ENCODE measurements at places on chromosomes 5 and 9. TPM values are rescaled to one million over a fixed set of nuclear protein-coding genes. Genes with fewer than 3 reads are reported as not detected.

The SH3RF2 gene
- total RNA-seq, result 6.2 TPM

- peaks cover 20% of the 10 kb centered on the region for H3K4me1 ChIP-seq
- H3K36me3 ChIP-seq, result 0 out of 2 replicates have a peak, but pooled peaks cover under 1% of the 10 kb centered on the region
- DNase-seq, result peak; percentile 56
- no peaks in the 10 kb centered on the region for H3K27me3 ChIP-seq
Observed at GRCh38 chr5:143405063-143405848, 1.8 kb upstream of the NR3C1 start.

The CDC25C gene
- 13.8 TPM for total RNA-seq

GRCh38 chr9:37676411-37676830 is 25.7 kb downstream of the FRMPD1 start:
- no peak for DNase-seq
- H3K4me3 ChIP-seq, result no peak overlapping the region
- no peak overlapping the region for H3K27ac ChIP-seq
- H3K27me3 ChIP-seq, result peaks cover 24% of the 10 kb centered on the region
- no peaks in the 10 kb centered on the region for H3K36me3 ChIP-seq

The IZUMO3 gene
- not detected for total RNA-seq

GRCh38 chr5:32326216-32326772 is 13.6 kb upstream of the MTMR12 start:
- peak; percentile 8 for DNase-seq
- H3K4me1 ChIP-seq, result 0 out of 2 replicates have a peak, but pooled peaks cover 5% of the 10 kb centered on the region
- H3K4me3 ChIP-seq, result no peak overlapping the region
- H3K27me3 ChIP-seq, result no peaks in the 10 kb centered on the region

DNA sequence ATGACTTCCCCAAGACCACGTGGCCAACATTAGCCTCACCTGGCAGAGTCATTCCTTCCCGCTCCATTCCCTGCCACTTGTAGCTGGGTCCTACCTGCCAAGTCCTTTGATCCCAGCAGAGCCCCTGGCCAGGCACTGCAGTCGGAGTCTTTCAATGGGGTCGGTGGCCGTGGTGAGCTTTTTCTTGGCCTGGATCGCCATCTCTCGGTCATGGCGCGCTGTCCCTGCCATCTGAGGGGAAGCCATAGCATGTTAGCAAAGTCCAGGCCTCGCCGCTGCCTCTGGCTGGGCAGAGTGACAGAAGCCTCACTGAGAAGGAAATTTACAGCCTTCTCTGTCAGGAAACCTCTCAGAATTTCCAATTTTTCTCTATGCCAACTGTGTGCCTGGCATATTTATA is 17.5 kb downstream of the CAPSL start:
- H3K27ac ChIP-seq, result no peak overlapping the region
- no peaks in the 10 kb centered on the region for H3K36me3 ChIP-seq
- DNase-seq, result no peak
- H3K27me3 ChIP-seq, result no peaks in the 10 kb centered on the region

DNA sequence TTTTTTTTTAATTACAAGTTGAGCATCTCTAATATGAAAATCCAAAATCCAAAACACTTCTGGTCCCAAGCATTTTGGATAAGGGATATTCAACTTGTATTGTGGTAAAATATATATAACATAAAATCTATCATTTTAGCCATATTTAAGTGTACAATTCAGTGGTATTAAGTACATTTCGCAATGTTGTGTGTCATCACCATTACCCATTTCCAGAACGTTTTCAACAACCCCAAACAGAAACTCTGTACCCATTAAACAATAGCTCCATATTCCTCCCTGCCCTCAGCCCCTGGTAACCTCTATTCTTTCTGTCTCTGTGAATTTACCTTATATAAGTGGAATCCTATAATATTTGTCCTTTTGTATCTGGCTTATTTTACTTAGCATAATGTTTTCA is 24.9 kb downstream of the TICAM2 start:
- H3K36me3 ChIP-seq, result no peaks in the 10 kb centered on the region
- no peak overlapping the region for H3K4me3 ChIP-seq

The PCDHGB4 gene
- 0.73 TPM for total RNA-seq

DNA sequence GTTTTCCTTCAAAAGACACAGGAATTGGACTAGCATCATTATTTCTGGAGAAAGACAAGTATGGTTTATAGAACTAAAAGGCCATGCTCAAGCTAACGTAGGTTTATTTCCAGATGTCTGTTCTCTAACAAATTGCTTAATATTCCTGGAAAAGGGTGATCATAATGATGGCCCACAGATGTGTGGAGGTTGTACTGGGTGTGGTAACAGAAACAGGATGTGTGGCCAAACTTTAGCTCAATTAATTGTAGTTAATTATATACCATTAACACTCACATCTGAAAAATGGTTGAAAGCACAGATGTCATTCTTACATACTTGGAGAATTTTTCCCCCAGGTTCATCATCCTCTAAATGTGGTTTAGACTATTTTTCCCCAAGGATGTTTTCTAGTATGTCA is 292.7 kb upstream of the RASA1 start:
- H3K4me3 ChIP-seq, result no peak overlapping the region
- H3K36me3 ChIP-seq, result no peaks in the 10 kb centered on the region
- no peak for DNase-seq

- H3K36me3 ChIP-seq, result no peaks in the 10 kb centered on the region
- H3K27ac ChIP-seq, result no peak overlapping the region
- DNase-seq, result no peak
- H3K27me3 ChIP-seq, result peaks cover 84% of the 10 kb centered on the region
Observed at GRCh38 chr5:170293273-170293672, 4.3 kb downstream of the LCP2 start.

DNA sequence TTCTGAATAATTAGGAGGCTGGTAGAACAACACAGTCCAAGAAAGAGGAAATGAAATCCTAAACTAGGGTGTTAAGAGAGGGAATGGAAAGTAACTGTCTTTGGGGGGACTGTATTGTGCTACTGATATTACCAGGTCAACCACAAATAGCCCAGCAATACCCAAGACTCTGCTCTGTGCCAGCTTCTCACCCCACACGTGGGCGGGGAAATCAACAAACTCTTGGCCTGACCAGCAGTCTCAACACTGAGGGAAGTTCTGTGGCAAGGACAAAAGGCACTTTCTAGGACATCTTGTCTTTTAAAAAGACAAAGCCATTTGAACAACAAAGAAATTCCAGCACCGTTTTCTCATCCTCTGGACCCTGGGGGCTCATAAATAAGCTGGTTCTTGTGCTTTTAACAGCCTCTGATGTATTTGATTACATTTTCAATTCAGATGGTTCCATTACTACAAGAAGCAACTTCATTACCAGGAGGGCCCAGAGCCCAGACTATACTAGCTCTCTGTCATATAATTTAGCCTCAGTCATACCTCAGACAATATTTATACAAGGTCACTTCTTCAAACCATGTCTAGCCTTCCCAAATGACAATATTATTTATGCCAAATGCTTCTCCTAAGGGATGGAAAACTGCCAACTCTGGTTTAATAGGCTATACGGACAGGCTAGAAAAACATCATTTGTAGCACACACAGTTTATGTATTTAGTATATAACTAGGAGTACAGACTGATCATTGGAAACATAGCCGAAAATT is 297.8 kb downstream of the CWC27 start:
- no peak for DNase-seq
- H3K4me1 ChIP-seq, result peaks cover 11% of the 10 kb centered on the region
- no peaks in the 10 kb centered on the region for H3K36me3 ChIP-seq
- no peak overlapping the region for H3K4me3 ChIP-seq

DNA sequence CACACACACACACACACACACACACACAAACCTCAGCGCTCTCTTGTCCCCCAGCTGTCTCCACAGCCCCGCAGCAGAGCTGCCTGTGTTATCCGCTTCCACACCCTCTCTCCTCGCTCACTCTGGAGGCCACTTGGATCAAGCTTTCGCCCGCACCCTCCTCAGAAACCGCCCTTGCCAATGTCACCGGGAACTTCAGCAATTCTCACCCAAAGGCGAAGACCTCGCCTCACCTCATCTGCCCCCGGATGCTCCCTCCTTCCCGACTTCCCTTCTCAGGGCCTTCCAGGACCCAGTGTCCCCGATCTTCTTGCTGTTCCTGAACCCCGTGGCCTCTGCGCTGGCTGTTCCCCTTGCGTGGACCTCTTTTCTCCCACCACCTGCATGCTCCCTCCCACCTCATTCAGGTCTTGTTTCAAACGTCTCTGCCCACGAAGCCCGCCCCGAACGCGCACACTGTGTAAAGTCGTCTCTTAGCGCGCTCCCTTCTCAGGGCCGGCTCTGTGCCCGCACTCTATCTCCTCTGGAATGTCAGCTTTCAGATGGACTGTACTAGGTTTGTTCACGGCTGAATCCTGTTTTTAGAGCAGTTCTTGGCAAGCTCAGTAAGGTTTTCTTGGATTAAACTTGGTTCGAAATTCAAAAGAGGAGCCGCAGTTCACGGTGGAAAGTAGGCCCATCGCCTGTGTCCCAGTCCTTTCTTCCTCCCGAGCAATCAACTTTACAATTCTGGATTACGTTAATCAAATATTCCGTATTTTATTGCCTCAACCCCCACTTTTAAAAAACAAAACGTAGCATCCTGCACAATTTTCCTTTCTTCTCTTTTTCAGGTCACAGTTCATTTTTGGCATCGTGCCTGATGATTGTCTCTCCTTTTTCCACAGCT is 1.0 kb upstream of the TRIM7 start:
- H3K4me1 ChIP-seq, result peaks cover 18% of the 10 kb centered on the region
- H3K4me3 ChIP-seq, result peak overlapping the region; percentile 85
- no peak overlapping the region for H3K27ac ChIP-seq
- no peaks in the 10 kb centered on the region for H3K27me3 ChIP-seq
- H3K36me3 ChIP-seq, result no peaks in the 10 kb centered on the region

GRCh38 chr5:143435210-143435657 is 31.7 kb upstream of the NR3C1 start:
- H3K27me3 ChIP-seq, result no peaks in the 10 kb centered on the region
- DNase-seq, result no peak
- peaks cover 10% of the 10 kb centered on the region for H3K4me1 ChIP-seq

- H3K27ac ChIP-seq, result no peak overlapping the region
- no peak for DNase-seq
- no peaks in the 10 kb centered on the region for H3K4me1 ChIP-seq
Observed at GRCh38 chr5:67941614-67942401, 273.7 kb upstream of the PIK3R1 start.

DNA sequence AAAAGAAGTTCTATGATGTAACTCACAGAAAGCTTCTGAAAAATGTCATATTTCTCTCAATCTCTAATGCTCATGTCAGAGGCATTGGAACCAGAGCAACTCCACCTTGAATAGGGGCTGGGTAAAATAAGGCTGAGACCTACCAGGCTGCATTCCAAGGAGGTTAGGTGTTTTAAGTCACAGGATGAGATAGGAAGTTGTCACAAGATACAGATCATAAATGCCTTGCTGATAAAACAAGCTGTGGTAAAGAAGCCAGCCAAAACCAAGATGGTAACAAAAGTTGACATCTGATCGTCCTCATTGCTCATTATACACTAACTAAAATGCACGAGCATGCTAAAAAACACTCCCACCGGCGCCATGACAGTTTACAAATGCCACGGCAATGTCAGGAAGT is 411.1 kb upstream of the GRIA1 start:
- no peaks in the 10 kb centered on the region for H3K36me3 ChIP-seq
- H3K27ac ChIP-seq, result no peak overlapping the region
- DNase-seq, result peak; percentile 41
- no peak overlapping the region for H3K4me3 ChIP-seq
- H3K27me3 ChIP-seq, result no peaks in the 10 kb centered on the region

DNA sequence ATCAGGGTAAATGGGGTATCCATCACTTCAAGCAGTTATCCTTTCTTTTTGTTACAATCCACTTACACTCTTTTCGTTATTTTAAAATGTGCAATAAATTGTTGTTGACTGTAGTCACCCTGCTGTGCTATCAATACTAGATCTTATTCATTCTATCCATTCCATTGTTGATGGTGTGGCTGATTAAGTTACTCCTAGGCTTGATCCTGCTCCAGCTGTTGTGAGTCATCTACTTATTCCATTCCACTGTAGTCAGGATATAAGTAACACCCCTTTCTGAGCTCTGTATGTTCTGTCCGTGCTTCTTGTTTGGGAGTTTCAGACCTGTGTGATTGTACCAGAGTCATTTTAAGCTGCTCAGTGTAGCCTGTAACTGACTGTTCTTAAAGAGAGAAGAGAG is 122.5 kb upstream of the RUSC2 start:
- peaks cover 27% of the 10 kb centered on the region for H3K4me1 ChIP-seq
- H3K36me3 ChIP-seq, result no peaks in the 10 kb centered on the region
- no peak overlapping the region for H3K4me3 ChIP-seq
- no peaks in the 10 kb centered on the region for H3K27me3 ChIP-seq

The SLCO4C1 gene
- not detected for total RNA-seq
